ENCODE measurements at places on chromosomes 12 and 14.

DNA sequence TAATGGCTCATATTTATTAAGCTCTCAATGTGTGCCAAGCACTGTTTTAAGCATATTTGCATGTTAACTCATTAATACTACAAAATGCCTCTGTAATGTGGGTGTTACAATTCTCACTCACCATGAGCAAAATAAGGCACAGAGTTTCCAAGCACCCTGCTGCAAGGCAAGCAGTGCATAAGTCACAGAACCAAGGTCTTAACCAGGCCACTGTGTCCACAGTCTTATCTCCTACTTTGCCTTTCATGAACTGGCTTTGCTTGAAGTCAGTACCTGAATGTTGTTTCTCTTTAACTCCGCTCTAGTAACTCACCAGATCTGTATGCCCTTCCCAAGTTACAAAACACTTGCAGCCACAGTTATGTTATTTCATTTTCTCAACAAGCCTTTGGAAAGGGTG is 1372.7 kb downstream of the AACS start:
- DNase-seq = no peak

DNA sequence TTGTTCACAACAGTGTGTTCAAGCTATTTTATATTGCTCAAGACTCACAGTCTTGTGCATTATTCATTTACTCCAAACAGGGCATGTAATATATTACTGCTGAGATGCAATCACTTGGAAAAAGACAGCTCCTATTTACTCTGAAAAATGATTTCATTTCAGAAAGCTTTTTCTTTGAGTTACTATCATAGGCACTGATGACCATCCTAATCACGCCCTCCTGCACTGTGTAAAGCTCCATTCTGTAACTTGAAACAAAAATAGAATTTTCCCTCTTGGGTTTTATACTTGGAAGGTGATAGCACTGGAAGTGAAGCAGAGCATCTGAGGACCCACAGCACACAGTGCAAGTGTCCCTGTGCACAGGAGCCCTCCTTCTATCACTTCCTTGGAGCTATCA is 55.6 kb downstream of the RTN1 start:
- DNase-seq = no peak

GRCh38 chr14:34810028-34810427 is 65.1 kb downstream of the BAZ1A start:
- no peak for DNase-seq

DNA sequence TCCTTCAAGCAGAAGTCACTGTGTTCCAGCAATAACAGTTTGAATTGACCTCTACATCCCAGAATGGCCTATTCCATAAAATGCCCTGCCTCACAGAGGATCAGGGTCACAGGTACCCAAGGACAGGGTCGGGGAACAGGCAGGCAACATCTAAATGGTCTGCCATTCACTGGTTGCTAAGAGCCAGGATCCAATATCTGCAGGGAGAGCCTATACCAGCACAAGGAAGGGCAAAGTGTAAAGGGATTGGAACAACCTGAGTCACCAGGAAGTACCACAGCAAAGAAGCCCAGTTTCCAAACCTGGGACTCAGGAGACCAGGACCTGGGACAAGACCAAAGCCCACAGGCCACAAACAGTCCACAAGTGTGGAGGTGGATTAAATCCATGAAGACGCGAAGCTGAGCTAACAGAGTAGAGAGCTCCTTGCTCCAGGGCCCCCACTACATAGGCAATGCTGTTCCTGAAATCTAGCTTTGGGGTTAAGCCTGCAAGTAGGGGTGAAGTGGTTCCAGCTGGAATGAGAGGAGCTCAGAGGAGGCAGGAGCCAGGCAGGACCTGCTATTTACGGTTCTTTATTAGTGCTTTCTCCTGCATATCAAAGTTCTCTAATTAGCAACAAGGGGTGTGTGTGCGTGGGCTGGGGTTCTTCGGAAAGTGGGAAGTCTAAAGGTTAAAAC is 274.3 kb downstream of the BCL11B start:
- no peak for DNase-seq

DNA sequence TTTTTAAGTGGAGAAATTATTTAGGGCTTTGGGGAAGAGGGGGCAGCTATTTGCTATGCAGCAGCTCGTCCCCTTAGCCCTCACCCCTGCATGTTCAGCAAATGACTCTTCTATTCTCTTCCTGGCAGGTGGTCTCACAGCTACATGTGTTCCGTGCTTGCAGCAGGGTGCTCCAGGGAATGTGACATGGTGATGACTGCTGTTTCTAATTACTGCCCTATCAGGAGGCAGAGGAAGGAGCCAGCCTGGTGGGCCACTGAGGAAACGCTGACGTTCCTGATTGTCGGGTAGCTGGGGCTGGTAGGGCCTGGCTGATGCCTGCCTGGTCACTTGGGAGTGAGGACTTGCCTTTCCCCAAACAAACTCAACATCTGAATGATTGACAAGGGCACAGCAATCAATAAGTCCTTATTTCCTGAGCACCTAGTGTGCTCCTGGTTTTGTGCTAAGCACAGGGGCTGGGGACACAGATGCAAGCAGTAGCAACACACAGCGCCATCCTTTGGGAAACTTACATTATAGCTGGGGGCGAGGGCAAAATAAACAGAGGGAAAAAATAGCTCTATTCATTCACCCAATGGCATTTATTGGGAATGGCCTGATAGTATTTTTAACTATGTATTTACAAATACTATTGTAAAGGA is 377.8 kb downstream of the FUT8 start:
- no peak for DNase-seq

GRCh38 chr12:28177461-28177860 is 12.8 kb upstream of the CCDC91 start:
- no peak for DNase-seq

GRCh38 chr12:21780786-21781185 is 6.3 kb upstream of the KCNJ8 start:
- DNase-seq = no peak

- DNase-seq = no peak
Observed at GRCh38 chr12:94609917-94610443, 40.4 kb downstream of the TMCC3 start.

DNA sequence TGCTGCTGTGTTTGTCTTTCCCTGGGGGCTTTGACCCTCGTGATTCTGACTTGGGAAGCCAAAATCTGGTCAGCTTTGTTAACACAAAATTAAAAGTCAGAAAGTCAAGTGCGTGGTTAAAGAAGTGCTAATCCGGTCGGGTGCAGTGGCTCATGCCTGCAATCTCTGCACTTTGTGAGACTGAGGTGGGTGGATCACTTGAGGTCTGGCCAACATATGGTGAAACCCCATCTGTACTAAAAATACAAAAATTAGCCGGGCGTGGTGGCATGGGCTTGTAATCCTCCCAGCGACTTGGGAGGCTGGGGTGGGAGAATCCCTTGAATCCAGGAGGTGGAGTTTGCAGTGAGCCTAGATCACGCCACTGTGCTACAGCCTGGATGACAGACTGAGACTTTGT is 844.6 kb downstream of the VRK1 start:
- DNase-seq = no peak

DNA sequence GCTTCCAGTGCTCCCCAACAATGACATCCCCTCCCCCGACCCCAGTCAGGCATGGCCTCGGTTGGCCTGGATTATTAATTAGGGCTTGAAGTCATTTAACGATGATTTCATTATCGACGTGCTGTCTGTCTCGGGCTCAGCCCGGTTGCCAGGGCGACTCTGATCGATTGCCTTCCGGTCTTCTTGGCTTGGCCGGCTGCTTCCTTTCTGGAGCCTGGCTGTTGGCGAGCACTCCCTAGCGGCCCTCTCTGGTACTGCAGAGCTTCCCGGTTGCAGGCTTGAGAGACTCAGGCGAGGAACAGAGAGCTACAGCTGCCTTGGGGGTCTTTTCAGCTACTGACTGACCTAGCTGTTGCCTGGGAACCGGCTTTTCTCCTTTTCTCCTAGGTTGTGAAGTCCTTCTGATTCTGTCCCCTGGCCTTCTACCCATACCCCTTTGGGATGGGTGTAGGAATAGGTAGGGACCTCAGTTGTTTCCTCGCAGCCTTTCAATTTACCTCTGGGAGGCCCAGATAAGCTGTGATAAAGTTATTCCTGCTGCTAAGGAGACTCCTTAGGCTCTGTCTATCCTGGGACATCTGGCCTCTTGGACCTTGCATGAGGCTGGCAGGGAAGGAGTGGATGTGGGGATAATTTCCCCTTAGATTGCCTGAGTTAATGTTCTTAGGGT is 5.5 kb upstream of the CISTR start:
- DNase-seq = peak; percentile 72

DNA sequence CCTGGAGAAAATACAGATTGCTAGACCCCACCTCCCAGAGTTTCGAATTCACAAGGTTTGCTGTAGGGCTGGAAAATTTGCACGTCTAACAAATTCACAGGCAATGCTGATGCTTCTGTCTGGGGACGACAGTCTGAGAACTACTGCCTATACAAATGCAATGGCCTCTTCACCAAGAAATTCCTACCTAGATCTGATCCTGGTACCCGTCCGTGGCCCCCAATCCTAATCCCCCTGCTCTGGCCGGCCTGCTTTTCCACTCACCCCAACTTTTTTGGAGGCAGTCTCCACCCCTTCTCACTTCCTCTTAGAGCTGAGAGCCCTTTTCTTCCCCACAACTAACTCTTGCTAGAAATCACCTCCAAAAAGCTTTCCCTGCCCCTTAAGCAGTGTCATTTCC is 3.1 kb upstream of the SSH1 start:
- DNase-seq = no peak

DNA sequence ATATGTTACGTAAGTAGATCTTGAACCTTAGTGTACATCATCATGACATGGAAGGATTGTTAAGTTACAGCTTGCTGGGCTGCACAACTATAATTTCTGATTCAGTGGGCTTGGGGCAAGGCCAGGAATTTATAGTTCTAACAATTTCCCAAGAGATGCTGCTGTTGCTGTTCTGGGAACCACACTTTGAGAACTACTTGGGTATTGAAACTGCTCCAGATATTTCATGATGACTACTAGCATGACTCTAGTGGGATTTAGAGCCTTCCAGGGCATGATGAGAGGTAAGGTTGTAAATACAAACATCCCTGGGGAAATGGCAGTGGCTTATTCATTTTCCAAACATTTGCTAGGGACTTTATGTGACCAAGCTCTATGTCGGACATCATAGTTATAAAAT is 904.8 kb upstream of the SEL1L start:
- DNase-seq = no peak

GRCh38 chr12:46230983-46231382 is 37.9 kb downstream of the SLC38A1 start:
- no peak for DNase-seq

- peak; percentile 27 for DNase-seq
Observed at GRCh38 chr14:20327005-20327869, 5.8 kb downstream of the CCNB1IP1 start.

DNA sequence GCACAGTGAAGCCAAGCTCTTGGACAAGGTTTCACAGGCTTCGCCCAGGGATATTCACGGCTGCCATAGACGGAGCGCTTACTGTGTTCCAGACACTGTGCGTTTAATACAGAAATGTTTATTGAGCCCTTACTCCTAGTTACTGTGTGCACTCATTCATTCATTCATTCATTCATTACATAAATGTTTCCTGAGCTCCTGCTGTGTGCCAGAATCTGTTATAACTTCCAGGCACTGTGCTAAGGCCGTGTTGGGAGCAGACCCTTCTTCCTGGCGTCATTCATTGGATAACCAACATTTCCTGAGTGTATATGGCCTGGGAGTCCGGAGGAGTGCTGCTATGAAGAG is 760 bp upstream of the MED13L start:
- no peak for DNase-seq

- DNase-seq = no peak
Observed at GRCh38 chr14:63692310-63693020, 35.4 kb downstream of the SGPP1 start.

- DNase-seq = no peak
Observed at GRCh38 chr12:112236786-112237185, 111.4 kb downstream of the TRAFD1 start.

- no peak for DNase-seq
Observed at GRCh38 chr12:109572506-109572845, 828 bp downstream of the MMAB start.

- DNase-seq = no peak
Observed at GRCh38 chr14:44966601-44967336, 4.8 kb downstream of the TOGARAM1 start.

DNA sequence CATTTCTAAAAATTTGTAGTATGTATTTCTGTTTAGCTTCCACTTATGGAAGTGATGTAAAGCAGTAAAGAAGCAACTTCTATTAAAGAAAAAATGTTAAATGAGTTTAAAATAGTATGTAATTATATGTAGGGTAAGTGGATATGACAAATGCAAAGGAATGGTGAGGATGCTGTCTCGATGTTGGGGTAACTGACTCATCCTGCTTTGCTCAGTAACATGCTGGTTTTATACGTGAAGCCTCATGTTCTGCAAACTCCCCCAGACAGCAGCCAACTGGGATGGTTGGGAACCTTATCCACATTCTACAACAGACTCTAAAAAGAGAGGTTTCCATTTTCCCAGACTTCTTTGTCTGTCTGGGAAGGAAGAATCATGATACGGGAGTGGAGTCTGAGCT is 1006.4 kb upstream of the TMEM132C start:
- DNase-seq = no peak

GRCh38 chr12:121036810-121037326 is 2.2 kb downstream of the OASL start:
- DNase-seq = no peak

DNA sequence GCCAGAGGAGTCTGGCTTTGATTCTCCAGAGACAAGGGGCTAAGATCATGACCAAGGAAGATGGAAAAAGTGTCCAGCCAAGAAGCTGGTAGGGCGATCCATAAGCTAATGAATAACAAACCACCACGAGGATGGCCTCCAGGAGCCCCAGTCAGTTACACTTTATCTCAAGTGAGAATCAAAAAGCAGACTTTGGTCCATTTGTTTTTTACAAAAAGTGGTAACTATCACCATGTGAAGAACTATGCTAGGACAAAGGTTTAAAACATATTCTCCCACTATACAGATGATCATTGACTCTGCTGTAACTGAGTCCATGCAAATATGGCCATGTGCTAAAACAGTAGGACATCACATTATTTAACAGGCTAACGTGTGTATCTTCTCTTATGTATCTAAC is 13.9 kb downstream of the SETD3 start:
- DNase-seq = no peak

DNA sequence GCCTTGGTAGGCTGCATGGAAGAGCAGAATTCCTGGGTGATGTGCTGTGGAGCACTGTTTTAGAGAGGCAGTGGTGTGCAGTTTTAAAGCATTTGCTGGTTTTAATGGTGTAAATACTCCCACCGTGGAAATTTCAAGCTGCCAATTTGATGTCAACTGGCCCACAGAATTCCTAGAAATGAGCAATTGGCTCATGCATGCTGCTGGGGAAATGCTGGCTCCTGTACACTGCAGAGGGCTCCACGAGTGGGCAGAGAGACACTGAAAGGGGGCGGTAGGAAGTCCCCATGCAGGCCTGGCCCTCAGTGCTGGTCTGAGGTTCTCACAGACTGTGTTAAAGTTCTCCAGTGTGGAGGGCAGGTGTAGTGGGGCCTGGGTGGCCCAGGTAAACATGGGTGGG is 99.4 kb upstream of the NTF3 start:
- DNase-seq = no peak

GRCh38 chr12:20865873-20866272 is 55.4 kb downstream of the SLCO1B3 start:
- no peak for DNase-seq

All from dorsolateral prefrontal cortex (tissue), 122 donors.